ENCODE measurements at places on chromosomes 12 and 14. TPM values are rescaled to one million over a fixed set of nuclear protein-coding genes. Genes with fewer than 3 reads are reported as not detected.

GRCh38 chr14:50734950-50735695 lies 67.0 kb upstream of the SAV1 start:
- DNase-seq = no peak

Gene ADCY6
- total RNA-seq = not detected

DNA sequence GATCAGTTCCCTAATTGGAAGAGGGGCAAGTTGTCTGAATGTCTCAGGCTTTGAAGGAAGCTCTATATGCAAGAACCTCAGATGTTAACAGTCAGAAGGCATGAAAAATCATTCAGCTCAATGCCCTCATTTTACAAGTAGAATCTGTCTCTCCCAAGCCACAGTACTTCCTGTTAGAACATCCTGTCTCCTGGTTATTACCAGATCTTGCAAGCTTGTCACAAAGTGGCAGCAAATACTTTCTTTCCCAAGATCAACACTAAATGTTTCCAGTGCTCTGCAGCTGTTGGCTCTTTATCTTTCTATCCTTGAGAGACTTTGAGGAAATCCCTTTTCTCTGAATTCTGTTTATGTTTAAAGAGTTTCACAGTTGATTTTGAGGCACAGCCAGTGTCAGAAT lies 235.5 kb downstream of the AKAP6 start:
- DNase-seq = no peak

Gene OTOGL
- not detected for total RNA-seq

Gene GALNT16
- 0.30 TPM for total RNA-seq

Gene SCN8A
- total RNA-seq = 3.5 TPM

Gene AVPR1A
- total RNA-seq = not detected

DNA sequence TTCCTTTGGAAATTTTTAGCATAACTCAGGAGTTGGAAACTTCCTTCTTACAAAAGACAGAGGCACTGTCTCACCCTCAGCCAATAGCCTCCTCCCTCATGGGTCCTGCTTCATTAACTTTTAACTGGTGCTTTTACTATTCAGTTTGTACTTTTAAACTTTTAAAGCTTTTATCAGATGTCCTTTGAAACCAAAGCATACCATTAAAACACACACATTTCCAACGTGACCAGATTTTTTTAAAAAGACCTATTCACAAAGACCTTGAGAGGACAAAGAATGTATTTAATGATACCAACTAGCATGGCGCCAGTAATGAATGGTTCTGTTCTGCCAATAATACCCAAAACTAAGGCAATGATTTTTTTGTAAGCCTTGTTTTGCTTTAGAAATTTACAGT lies 173.6 kb upstream of the EEA1 start:
- DNase-seq = no peak

Gene ACOT6
- not detected for total RNA-seq

Measured in OCI-LY7 (cell line).